Stimulated activated CD4-positive, alpha-beta T cell treated with anti-CD3 and anti-CD28 coated beads, Interleukin-12 subunit alpha, Interleukin-12 subunit beta, amount 100 ng/mL, for 48 hours (primary cell): ENCODE measurements at places on chromosomes 7 and 10.

DNA sequence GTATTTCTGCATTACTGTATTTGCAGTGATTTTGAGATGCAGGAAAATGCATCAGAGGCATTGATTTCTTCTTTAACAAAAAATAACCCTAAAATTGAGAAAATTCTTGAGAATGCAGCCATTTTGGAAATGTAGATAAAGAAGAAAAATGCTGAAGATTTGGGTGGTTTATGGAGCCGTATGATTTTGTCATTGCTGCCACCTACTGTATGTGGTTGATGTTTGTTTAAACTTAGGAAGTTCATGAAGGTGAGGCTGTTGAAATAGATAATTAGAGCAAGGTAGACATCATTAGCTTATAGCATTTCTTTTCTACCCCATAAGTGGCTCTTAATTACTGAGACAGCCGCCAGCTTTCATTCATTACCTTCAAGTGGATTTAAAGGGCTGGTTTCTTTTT, 92.1 kb upstream of the SAMD8 start:
- DNase-seq = no peak

DNA sequence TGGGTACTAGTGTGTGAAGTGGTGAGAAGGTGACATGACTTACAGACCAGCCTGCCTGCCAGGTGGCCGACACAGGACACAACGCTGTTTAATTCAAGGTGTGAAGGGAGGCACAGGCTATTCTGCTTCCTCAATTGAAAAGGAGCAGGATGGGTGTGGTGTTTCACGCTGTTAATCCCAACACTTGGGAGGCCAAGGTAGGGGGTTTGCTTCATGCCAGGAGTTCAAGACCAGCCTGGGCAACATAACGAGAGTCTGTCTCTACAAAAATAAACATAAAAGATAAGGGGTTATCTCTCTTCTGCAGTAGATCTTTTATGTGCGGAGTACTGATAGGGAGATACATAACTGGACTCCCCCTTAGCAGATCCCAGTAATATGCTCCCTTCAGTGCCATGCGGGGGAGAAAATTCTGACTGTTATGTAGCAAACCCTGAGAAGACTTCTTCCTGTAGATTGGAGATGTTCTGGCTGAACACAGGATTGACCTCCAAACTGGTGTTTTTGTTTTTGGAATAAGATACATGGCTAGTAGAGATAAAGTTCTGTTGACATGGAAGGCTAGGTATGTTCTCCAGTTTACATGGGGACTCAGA, 63.2 kb downstream of the CCNY start:
- DNase-seq = no peak

- no peak for DNase-seq
Observed at GRCh38 chr7:23072048-23072447, 33.5 kb upstream of the KLHL7 start.

GRCh38 chr10:33325929-33326328, 8.5 kb downstream of the NRP1 start:
- no peak for DNase-seq

DNA sequence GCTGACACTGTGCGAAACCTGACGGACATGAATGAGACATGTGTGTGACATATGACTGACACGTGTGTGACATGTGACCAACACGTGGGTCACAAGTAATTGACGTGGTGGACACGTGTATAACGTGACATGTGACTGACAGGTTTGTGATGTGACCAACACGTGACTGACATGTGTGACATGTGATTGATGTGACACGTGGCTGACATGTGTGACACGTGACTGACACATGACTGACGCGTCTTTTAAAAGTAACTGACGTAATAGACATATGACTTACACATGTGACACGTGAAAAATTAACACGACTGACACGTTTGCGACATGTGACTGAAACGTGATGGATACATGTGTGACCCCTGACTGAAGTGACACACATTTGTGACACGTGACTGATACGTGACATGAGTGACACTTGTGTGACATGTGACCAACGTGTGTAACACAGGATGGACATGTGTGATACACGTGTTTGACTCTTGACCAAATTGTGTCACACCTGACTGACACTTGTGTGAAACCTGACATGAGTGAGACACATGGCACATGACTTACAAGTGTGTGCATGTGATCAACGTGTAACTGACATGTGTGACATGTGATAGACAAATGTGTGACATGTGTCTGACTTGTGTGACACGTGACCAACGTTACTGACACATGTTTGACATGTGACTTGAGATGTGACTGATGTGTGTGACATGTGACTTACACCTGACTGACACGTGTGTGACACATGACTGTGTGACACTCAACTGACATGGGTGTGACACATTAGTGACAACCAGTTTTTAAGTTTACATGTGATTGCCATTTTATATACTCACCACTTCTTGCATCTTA, 56.9 kb downstream of the ZNF92 start:
- DNase-seq = no peak

DNA sequence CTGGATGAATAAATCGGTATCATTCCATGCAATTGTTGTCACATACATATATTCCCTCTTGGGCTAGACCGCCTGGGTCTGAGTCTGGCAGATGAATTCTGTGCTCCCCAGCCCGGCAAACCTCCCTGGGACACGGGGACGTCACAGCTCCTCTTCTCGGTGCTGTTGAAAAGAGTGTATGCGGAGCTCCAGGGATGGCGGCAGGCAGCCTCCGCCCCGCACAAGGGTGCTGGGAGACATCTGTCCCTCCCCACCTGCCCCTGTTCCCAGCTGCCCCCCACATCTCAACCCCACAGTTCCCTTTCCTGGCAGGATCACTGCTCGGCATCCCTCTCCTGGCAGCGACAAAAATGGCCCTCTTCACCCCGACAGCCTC, 32.1 kb downstream of the PRKAG2 start:
- no peak for DNase-seq

DNA sequence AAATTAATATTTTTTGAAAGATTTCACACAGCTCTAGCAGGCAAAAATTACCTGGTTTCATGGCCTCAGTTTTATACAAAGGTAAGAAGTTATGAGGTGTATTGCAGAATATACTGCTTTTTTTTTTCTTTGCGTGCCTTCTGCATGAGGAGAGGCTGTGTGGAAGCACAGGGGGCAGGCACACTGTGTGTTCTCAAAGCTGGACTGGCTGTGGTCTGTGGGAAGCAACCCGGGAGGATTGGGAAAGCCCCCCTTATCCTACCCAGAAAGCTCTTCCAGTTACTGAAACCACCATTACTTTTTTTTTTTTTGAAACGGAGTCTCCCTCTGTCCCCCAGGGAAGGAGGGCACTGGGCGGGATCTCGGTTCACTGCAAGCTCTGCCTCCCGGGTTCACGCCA, 25.0 kb downstream of the ADARB2 start:
- DNase-seq = no peak

DNA sequence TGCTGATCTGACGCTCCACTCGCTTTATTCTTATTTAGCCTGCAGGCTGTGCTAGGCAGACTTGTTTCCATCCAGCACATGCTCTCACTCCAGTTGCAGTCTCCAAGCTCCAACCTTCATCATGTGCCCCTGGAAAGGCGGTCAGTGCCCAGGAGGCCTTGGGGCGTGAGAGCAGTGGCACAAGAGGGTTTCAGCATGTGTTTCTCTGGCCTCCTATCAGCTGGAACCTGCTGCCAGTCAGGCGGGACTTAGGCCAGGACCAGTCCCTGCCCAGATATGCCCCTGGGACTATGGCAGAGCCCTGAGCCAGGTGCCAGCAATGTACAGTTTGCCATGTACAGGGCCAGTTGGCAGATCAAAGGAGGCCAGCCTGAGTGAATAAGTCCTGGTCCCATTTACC, 330.2 kb upstream of the FZD1 start:
- no peak for DNase-seq

- DNase-seq = no peak
Observed at GRCh38 chr10:57955076-57955475, 312.6 kb downstream of the IPMK start.

GRCh38 chr10:209357-209756, 74.1 kb downstream of the ZMYND11 start:
- DNase-seq = no peak

GRCh38 chr7:88600695-88601094, 158.8 kb upstream of the ZNF804B start:
- DNase-seq = no peak

GRCh38 chr7:44631458-44632115, 25.2 kb downstream of the OGDH start:
- no peak for DNase-seq

DNA sequence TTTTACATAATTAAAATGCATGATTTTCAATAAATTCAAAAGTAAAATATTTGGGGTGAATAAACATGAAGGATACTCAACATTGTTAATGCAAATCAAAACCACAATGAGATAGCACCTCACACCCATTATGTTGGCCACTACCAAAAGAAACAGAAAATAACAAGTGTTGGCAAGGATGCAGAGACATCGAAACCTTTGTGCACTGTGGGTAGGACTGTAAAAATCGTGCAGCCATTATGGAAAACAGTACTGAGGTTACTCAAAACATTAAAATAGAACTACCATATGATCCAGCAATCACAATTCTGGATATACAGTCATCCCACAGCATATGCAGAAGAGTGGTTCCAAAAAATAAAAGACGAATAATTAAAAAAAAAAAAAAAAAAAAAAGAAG, 13.1 kb downstream of the EZH2 start:
- no peak for DNase-seq

DNA sequence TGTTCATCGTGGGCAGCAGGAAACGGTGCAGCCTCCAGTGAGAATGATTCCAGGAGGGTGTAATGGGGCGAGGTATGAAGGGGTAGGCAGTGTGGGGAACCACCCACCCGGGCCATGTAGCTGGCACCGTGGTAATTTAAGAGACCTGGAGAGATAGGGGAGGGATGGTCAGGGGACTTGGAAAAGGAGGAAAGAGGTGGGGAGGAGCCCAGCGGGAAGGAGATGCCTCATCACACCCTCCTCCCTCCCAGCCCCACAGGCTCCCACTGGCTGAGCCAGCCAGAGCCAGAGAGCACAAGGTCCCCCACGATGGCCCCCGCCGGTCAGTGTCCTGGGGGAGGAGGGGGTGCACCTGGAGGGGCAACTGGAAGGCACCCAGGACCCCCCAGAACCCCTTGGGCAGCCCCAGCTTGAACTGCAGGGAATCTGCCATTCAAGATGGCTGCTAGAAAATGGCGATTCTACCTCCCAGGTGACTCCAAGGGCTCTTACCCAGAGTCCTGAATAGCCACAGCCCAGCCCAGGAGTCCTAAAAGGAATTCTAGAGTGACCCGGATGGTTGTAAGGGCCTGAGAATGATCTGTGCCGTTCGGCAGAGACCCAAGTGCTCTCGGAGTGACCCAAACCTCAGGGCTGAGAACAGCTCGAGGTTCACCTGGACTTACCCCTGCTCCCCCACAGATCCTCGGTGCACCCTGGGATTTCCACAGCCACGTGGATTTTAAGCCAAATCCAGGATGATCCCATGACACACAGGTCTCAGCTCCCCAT, 28.8 kb downstream of the CALML3 start:
- no peak for DNase-seq

DNA sequence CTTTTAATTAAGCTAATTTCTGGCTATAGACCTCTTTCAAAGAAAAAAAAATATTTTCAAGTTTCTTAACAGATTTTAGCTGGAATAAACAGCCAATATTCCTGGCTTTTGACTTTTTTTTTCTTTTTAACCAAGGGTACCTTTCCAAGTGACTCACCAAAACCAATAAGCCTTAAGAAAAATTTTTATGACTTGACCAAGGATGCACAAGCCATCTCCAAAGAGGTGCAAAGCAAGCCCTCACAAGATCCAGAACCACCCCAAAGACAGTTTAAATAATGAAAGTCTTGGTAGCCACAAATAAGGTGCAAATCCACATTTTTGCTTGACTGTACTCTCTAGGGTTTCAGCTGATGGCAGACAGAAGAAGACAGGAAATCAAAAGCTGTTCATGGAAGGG, 76.5 kb downstream of the MAPK8 start:
- DNase-seq = no peak

GRCh38 chr10:121159670-121160069, 308.5 kb downstream of the WDR11 start:
- DNase-seq = no peak

GRCh38 chr10:102593074-102593803, 51.0 kb upstream of the TRIM8 start:
- no peak for DNase-seq

DNA sequence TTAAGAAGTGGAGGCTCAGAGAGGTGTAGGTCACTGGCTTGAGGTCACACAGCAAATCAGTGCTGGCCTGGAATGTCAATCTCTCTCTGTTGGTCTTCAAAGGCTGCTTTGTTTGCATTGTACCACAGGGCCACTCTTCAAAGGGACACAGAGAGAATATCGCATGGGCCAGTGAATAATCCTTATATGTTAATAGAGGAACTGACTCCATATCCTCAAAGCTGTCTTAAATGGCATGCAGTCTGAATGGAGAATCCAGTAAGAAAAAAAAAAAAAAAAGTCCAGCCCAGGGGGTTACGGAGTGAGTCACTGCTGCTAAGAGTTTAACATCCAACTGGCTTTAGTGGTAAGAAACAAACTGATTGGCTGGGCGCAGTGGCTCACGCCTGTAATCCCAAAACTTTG, 54.1 kb downstream of the NRAP start:
- DNase-seq = no peak

DNA sequence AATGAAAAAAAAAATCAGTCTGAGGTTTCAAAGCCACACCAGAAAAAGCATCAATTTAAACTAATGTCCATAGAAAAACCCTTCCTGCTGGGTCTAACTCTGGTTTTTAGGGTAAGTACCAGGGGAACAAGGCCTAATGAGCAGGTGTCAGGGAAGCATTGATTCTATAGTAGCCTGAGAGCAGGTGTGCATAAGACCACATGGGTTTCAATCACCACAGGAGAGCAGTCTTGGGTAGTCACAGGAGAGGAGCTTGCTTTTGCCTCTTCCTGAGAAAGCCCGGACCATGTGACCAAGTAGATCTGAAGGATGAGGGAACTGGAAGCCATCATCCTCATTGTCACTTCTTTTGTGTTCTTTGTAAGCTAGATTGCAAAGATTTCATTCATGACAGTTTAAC, 66.3 kb upstream of the AGK start:
- DNase-seq = no peak

DNA sequence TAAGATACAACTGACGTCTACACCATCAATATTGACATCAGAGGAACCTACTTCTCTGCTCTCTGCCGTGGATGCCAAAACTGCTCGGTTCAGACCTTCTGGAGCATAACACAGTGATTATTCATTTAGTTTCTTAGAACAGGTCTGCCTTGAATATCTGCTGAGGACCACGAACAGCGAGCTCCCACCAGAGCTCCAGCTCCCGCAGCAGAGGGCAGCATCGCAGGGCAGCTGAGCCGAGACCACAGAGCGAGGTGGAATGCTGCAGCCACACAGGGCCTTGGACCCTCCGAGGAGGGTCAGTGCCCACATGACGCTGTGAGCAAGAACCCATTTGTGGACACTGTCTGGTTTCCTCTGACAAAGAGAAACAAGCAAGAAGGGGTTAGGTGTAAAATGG, 6.8 kb downstream of the VIPR2 start:
- DNase-seq = no peak

- no peak for DNase-seq
Observed at GRCh38 chr7:235576-236395, 43.4 kb downstream of the FAM20C start.

- no peak for DNase-seq
Observed at GRCh38 chr7:105698531-105698930, 117.2 kb upstream of the EFCAB10 start.
